ENCODE measurements at places on chromosomes 4 and X. TPM values are rescaled to one million over a fixed set of nuclear protein-coding genes. Genes with fewer than 3 reads are reported as not detected.

- DNase-seq, result no peak
Measured at GRCh38 chr4:1509366-1509765, 103.1 kb upstream of the NKX1-1 start.

DNA sequence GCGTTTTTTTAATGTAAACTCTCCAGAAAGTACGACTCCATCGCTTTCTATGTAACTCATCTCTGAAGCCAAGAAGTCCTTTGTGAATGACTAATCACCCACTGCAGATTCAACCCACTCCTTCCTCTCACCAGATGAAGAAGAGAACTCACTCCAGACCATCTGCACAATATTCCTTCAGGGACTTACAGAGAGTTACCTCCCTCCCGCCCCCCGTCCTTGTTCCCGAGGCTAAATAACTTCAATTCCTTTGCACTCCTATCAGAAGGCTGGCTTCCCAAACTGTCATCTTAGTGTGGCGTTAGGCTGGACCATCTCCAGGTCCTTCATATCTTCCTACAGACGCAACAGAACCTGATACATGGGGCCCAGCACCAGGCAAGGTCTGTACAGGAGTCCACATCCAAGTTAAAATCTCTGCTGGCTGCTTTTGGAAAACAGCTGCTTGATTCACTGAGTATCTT lies 82.4 kb downstream of the AFAP1 start:
- no peak for DNase-seq

- no peak for DNase-seq
Measured at GRCh38 chr4:150038335-150039076, 39.7 kb upstream of the DCLK2 start.

- no peak for DNase-seq
Measured at GRCh38 chr4:128768373-128768996, 41.0 kb upstream of the JADE1 start.

DNA sequence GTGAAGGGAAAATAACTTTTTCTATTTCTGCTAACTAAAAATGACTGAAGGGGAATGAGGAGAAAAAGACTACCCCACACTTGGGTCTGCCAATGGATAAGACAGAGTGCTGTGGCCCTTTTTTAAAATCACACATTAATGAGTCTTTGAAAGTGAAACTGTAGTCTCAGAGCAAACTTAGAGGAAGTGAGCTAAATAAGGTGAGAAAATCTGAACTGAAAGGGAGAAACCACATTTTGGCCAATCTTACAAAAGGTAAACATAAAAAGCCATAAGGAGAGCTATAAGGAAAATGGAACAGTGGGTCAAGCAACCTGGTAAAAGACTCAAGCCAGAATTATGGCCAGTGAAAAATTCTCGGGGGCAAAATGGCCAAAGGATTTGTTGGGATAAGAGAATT lies 755.1 kb upstream of the IGFBP7 start:
- DNase-seq, result no peak

- DNase-seq, result no peak
Measured at GRCh38 chr4:112184438-112184837, 39.2 kb downstream of the FAM241A start.

DNA sequence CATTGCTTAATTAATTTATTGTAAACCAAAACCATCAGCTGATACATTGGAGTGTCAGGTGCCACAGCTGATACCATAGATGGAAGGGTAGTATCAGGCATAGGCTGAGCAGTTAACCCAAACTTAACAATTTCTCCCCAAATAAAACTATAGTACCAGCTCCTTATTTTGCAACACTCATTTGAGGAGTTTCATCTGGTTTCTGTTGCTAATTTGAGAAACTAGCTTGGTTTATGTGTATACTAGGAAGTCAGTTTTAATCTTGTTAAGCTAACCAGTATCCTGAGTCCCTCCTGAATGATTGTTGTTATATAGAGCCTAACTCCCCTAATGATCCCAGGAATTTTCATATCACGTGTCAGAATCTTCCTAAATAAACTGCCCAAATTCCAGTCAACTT lies 12.7 kb downstream of the DCAF16 start:
- no peak for DNase-seq

DNA sequence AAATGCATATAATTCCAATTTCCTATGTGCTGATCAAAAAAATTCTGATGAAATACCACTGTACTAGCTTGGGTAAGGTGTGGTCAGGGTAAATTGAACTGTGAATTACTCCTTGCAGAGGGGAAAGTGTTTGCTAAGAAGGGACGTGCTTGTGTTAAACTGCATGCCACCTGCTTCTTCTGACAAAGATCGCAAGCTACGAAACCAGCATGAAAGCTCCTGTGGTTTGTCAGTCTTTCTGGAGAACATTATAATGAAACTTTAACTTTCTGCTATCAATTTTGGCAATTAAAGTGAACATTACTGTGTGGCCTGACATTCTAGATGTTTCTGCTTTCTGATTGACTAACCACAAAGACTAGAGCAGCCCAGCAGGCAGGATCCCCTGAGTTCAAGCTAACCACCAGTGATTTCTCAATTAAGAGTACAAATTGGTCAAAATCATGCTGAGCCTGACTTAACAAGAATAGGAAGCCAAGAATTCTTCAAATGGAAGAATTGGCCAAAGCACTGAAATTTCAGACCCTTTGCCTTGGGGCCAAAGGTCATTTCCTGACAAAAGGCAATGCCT lies 239.0 kb downstream of the SLITRK2 start:
- DNase-seq, result no peak

- DNase-seq, result no peak
Measured at GRCh38 chrX:74507191-74507590, 85.9 kb downstream of the SLC16A2 start.

- no peak for DNase-seq
Measured at GRCh38 chrX:132908891-132909290, 49.5 kb downstream of the HS6ST2 start.

DNA sequence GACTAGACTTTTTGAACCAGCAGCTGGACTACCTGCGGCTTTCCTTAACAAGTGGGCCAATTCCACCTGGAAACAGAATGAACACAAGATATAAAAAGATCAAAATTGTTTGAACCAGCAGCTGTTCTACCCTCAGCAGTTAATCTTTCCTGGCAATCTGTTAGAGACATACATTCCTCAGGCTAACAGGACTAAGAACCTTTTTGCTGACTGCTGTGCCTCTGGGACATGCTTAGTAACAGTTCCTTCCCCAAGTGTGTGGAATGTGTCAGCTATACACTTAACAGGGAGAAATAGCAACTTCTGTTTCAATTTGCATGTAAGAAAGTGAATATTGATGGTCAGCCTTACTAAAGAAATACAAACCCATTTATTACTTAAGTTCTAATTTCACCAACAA lies 554.4 kb downstream of the ARAP2 start:
- DNase-seq, result no peak

GRCh38 chr4:66572949-66573348 lies 902.7 kb upstream of the EPHA5 start:
- DNase-seq, result peak; percentile 54

DNA sequence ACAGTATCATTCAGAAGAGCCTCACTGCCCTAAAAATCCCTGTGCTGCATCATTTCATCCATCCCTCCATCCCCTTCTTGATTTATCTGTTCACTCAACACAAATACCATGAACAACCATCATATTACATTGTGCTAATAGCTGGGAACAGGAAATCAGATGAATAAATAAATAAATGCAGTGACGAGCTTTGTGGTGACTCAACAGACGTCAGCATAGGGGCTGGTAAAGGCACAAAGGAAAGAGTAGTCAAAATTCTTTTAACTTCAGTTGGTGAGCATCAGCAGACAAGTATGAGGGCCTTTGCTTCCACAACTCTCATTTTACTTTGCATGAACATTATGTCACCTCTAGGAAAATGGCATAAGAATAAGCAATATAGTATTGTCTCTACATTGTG lies 65.5 kb downstream of the EDNRA start:
- DNase-seq, result peak; percentile 40

DNA sequence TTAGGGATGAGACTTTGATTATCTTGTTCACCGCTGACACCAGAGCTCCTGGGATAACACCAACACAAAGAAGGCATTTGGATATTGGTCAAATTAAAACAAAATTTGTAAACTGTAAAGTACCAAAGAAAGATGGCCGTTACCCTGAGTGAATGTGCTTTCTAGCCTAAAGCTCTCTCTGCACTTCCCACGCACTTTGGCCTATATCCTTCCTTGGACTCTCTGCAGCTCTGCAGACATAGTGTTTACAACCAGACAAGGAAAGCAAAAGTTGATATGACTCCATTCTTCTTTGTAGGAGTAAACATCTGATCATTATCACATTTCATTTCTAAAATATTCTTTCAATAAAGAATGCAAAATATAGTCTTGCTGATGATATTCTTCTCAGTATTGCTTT lies 44.8 kb upstream of the PITX2 start:
- no peak for DNase-seq

DNA sequence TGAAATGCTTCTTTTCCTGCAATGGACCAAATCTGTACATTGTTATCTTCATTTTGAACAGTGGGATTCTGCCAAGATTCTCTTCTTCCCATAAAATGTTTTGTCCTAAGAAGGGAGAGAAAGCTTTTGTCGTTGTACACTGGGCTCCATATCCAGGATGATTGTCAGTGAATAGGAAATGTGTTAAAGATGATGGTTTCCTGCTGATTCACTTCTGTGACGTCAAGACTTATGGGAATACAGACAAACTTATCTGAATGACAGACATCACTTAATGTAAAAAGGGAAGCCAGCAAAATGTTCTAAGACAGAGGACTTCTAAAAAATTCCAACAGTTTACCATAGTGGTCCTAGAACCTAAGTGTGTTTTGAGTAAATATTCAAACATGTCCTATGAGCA lies 53.7 kb upstream of the HPF1 start:
- no peak for DNase-seq

GRCh38 chrX:152926279-152926678 lies 28.4 kb downstream of the ZNF185 start:
- peak; percentile 73 for DNase-seq

DNA sequence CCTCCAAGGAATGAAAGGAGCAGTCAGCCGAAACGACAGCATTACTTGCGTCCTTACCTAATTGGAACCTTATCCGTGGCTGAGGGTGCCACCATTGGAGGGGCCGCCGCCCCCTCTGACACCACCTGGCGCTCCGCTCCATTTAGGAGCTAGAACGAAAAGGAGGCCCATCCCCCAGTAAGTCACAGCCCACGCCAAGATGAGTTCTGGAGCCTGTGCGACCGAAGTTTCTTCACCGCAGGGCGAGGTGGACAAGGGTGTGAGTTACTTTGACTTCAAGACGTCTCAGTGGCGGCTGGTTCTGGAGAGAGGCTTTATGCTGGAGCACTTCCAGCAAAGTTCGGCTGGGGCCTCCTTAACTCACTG lies 729 bp upstream of the IRF2 start:
- peak; percentile 43 for DNase-seq

- DNase-seq, result no peak
Measured at GRCh38 chr4:34138385-34138784, 2105.9 kb downstream of the ARAP2 start.

GRCh38 chr4:106967892-106968291 lies 68.2 kb downstream of the DKK2 start:
- no peak for DNase-seq

DNA sequence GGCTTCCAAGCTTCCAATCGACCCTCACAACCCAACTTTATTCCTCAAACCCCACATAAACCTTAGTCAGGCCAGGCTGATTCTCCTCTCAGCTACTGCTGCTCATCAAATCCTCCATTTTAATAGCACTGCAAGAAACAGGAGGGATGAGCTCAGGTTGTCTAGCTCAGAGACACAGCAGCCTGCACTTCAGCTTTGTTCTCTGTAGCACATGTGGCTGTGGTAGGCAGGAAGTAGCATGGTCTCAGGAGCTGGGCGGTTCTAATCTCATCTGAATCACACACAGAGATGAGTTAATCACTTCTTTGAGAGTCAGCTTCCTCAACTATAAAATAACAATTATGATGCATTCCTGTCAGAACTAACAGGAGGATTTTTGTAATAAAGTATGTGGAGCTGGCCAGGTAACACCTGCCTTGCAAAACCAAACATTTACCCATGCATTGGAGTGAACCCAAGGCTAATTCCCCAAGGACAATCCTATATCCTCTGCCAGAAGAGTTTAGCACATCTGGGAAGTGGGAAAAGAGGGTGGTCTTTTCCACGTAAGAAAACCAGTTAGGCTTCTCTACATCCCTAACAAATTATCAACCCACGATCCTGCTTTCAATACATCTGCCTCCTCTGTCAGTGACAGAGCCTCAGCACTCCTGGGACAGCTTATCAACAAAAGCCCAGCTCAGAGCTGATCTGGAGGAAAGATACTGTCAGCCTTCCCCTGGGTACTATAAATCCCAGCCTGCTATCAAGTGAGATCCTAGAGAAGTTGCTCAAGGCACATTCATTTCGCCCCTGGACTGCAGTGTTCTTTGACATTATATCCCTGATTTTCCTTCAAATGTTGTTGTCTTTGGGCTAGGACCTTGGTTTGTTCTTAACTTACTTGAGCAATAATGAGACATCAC lies 32.8 kb downstream of the ELOVL6 start:
- DNase-seq, result peak; percentile 40

DNA sequence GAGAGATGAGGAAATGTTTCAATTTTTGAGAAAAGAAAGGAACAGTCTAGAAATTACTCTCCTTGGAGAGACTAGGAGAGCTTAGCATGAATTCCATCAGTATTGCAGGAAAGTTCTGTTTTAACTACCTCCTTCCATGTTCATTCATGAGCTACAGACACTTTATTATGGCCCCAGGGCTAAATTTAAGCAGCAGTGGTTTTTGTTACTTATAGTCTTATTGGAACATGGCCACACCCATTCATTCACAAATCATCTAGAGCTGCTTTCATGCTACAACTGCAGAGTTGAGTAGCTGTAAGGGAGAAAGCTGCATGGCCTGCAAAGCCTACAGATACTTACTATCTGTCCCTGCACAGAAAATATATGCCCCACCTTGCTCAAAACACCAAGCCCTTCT lies 81.7 kb downstream of the SHISA3 start:
- DNase-seq, result no peak

- DNase-seq, result no peak
Measured at GRCh38 chr4:154414796-154415195, 76.8 kb downstream of the DCHS2 start.

Gene TENM3
- total RNA-seq, result 51.3 TPM

Gene MYOZ2
- not detected for total RNA-seq

Gene MGAT4D
- total RNA-seq, result not detected

Gene PPEF2
- total RNA-seq, result not detected

Gene RPS6KA6
- total RNA-seq, result 4.0 TPM

Gene MAGEA1
- not detected for total RNA-seq

Gene OTC
- not detected for total RNA-seq

Gene NAP1L3
- 3.1 TPM for total RNA-seq

Gene HPGDS
- total RNA-seq, result not detected

Gene MUC7
- total RNA-seq, result not detected

Gene SEL1L3
- 161 TPM for total RNA-seq

Gene TNMD
- not detected for total RNA-seq

Gene KIF4A
- total RNA-seq, result 18.1 TPM

Gene SHROOM2
- total RNA-seq, result 1.7 TPM

Gene CENPVL2
- total RNA-seq, result not detected
